ENCODE measurements at places on chromosomes 5 and 9.

DNA sequence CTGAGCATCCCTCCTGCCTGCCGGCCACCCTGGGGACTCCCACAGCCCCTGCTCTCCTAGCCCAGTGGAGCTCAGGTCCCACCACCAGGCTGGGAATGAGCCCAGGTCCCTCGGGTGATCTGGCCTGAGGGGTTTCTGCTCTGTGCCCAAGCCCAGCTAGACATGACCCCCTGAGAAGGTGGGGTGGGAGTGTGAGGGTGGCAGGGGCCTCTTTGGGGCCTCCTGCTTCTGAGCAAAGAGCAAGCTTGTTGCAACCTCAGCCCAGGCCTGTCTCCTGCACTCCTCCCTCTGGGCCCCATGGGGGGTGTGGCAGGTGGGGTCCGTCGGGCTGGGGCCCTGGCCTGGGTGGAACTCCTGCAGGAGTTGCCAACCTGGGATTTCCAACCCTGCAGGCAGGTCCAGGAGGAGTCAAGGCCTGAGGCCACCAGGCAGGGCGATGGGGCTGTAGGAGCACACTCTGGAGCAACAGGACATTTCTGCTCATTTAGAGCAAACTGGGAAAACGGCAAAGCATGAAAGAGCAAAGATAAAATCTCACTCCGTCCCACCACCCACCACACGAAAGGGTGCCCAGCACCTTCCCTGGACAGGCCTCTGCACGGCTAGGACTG lies 11.4 kb upstream of the NRARP start:
- peak; percentile 8 for DNase-seq

DNA sequence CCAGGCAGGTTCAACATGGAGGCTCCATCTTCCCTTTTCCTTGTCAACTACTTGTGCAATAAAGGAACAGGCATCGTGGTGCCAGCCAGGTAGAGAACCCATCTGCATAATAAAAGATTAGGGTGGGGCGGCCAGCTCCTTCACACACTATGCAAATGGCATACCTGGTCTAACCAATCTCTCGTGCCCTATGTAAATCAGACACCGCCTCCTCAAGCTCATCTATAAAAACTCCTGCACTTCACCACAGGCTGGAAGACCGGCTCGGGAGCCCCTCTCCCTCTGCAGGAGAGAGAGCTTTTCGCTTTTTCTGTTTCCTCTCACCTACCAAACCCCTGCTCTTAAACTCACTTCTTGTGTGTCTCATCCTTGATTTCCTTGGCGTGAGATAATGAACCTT lies 244.3 kb upstream of the PUM3 start:
- no peak for DNase-seq

GRCh38 chr9:134225186-134225585 lies 60.8 kb upstream of the RNU6ATAC start:
- DNase-seq = no peak

- no peak for DNase-seq
Measured at GRCh38 chr9:133591985-133592384, 17.2 kb downstream of the FAM163B start.

- no peak for DNase-seq
Measured at GRCh38 chr9:72165821-72166547, 16.7 kb downstream of the GDA start.

DNA sequence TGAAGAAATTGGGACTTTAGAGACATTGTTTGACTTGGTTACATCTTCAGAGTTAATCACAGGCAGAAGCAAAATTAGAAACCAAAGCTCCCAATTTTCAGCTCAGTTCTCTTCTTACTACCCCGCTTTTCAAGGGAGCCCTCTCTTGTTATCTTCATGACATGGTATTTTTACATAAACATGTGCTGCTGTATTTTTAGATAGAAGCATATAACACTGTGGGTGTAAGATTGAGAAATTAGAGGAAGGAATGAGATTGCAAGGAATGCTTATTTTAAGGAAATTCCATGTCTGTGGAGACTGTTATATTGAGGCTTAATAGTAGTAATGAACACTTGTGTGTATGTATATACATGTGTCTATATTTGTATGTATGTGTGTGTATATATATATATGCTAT lies 401.6 kb downstream of the TMEM232 start:
- DNase-seq = no peak

GRCh38 chr9:127349483-127350113 lies 47.4 kb upstream of the SLC2A8 start:
- DNase-seq = no peak

- DNase-seq = no peak
Measured at GRCh38 chr9:134829356-134829937, 51.2 kb upstream of the FCN2 start.

GRCh38 chr5:155282503-155283107 lies 269.1 kb downstream of the KIF4B start:
- DNase-seq = no peak

DNA sequence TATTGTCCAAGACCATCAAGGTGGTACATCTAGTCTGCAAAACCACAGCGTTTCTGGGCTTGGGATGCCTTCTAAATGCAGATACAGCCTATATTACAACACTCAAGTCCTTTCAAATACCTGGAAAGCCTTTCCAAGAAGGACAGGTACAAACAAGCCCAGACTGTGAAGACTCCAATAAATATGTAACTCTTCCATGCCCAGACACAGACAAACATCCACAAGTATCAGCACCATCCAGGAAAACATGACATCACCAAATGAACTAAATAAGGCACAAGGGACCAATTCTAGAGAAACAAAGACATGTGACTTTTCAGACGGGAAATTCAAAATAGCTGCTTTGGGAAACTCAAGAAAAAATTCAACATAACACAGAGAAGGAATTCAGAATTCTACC lies 152.7 kb upstream of the POC5 start:
- DNase-seq = no peak

GRCh38 chr9:36781533-36781932 lies 208.8 kb downstream of the MELK start:
- DNase-seq = no peak
